ENCODE measurements at places on chromosomes 7 and 10.

- DNase-seq: no peak
These were observed 62.6 kb upstream of the TBX20 start for GRCh38 chr7:35316549-35316948.

DNA sequence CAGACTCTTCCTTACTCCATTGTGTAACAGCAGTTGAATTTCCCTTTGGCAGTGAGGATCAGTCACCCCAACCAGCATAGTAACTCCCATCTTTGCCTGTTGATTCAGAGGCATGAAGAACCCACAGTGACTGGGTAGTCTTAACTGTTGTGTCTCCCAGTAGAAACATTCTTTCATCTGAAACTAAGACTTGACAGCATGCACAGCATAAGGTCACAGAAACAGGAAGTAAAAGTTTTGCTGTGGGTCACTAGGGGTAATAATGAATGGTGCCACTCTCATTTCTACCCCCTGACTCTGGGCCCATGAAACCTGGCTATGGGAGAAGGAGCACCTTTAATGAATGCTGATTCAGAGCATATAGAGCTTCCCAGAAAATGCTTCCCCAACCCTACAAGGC lies 8.3 kb upstream of the FRMPD2 start:
- DNase-seq: no peak

DNA sequence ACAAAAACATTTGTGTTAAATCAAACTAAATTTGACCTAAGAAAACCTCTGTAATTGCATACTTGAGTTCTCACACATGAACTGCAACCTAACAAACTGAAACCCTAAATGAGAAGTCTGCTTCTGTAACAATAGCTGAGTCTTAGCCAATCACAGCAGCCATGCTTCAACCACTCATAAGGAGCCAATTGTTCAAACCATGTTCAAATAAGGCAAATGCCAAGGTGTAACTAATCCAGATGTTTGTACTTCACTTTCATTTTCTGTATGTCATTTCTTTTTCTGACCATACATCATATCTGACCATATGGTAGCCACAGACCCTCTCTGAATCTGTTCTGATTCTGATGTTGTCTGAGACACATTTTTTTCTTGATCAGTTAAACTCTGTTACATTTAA lies 47.5 kb upstream of the ANTXRL start:
- DNase-seq: no peak

DNA sequence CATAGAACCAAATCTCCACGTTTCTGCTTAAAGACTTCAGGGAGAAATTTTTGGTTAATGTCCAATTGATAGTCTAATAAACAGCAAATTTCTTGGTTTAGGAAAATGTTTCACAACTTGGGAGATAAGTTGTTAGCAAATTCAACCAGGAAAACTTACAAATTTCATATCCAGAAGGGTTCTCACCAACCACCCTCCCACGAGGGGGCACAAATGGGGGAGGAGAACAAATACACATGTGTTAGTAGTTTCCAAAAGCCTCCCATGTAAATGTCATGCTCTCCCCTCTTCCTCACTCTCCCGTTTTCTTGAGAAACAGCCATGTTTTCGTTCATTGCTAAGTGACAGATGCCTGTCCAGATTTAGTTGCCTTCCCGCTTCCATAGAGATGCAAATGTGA lies 10.5 kb downstream of the DOCK4 start:
- no peak for DNase-seq

DNA sequence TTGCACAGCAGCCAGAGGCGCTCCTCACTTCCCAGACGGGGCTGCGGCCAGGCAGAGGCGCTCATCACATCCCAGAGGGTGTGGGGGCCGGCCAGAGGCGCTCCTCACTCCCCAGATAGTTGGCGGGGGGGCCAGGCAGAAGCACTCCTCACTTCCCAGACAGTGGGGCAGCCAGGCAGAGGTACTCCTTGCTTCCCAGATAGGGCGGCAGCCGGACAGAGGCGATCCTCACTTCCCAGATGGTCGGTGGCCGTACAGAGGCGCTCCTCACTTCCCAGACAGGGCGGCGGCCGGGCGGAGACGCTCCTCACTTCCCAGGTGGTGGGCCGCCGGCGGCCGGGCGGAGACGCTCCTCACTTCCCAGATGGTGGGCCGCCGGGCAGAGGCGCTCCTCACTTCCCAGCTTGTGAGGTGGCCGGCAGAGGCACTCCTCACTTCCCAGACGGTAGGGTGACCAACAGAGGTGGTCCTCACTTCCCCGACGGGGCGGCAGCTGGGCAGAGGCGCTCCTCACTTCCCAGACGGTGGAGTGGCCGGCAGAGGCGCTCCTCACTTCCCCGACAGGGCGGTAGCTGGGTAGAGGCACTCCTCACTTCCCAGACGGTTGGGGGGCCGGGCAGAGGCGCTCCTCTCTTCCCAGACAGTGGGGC lies 26.5 kb downstream of the CCNY start:
- DNase-seq: no peak

DNA sequence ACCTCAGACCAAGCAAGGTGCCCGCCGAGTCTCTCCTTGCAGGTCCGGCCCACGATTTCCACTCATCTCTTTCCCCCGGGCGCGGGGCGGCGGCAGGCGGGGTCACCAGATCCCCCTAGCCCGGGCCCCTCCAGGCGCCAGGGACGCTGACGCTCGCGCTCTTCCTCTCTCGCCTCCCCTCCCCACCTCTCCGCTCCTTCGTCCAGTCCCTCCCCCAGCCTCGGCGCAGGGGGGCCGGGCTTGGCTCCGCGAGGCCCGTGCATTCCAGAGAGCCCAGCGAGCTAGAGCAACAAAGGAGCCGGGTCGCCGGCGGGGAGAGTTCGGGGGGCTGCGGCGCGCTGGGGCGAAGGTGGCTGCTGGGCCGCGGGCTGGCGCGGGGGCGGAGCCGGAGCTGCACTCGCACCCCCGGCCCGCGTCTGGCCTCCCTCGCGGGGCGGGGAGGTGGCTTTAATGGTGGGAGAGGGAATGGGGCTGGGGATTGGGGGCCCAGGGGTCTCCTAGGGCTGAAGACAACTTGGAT lies at the start of gene SMO:
Gene SMO (plus strand): TSS at position 262 of the 520 bp plus-strand sequence. CDS start 519 bp downstream, outside the sequence.
- no peak for DNase-seq

DNA sequence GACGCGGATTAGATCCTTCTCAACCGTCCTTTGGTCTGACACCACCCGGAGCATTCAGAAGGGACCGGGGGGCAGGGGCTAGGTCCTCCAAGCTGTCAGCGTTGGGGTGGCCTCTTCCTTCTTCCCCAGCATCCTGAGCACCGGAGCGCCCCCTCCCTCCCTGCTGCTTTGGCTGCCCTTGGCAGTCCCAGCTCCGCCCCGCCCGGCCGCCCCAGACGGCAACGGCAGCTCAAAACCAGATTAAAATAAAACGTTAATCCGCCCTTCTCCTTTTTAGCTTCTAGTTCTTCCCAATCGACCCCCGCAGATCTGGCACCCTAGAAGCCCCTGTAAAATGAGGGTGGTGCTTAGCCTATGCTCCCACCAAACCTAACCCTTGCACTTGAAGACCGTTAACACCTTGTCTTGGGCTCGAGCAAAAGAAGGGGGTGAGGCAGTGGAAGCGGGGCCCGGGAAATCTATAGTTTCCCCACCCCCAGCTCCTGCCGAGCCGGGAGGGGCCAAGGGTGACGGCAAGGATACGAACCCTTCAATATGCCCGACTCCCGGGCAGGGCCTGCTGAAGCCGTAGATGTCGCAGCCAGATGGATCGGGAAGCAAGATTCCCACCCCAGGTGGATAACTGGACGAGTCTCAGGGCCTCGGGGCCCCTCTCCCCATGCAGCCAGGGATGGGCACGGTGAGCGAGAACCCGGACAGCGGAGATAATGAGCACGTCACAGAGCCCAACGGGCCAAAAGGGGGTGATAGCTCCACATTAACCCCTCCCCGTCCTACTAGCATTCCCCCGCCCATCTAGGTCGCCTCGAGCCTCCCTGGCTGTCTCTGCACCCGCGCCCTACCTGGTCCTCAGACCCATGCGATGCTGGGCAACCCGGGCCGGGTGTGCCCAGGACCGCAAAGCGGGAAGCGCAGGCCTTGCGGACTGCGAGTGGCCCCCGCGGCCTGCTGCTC lies 169.7 kb downstream of the NRF1 start:
- no peak for DNase-seq

GRCh38 chr10:60677531-60678129 lies 100.6 kb upstream of the CDK1 start:
- DNase-seq: no peak

- DNase-seq: no peak
These were observed 8.0 kb downstream of the DPY19L1 start for GRCh38 chr7:35029311-35029710.

- DNase-seq: no peak
These were observed 421.1 kb upstream of the SORCS1 start for GRCh38 chr10:107585630-107586029.

GRCh38 chr10:70588859-70589570 lies 13.5 kb downstream of the PRF1 start:
- DNase-seq: peak; percentile 43

DNA sequence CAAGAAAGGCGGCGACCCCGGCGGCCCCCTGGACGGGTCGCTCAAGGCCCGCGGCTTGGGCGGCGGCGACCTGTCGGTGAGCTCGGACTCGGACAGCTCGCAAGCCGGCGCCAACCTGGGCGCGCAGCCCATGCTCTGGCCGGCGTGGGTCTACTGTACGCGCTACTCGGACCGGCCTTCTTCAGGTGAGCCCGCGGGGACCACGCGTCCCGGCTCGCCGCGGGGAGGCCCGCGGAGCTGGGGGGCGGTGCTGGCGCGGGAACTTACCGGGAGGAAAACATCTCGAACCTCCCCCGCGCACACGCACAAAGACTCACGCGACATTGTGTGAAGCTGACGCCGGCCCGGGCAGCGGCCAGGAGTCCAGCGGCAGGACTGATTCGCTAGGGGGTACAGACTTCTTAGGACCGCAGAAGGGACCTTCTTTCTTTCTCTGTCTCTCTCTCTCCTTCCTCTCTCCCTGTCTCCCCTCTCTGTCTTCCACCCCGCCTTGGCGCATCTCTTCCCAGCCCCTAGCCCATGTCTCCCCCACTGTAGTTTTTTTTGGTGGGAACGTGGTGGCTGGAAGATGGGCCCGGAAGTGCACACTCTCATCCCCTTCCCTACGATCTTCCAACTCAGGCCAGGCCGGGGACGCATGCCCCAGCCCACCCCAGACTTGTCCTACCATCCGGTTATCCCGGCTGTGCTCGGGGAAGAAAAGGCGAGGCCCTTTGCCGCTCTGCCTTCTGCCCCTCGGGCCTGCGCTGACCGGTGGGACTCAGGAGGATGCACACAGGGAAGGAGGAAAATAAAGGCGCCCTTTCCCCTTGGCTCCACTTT lies 1.2 kb downstream of the EN2 start:
- DNase-seq: no peak

GRCh38 chr10:92567952-92568600 lies 5.8 kb downstream of the IDE start:
- no peak for DNase-seq

DNA sequence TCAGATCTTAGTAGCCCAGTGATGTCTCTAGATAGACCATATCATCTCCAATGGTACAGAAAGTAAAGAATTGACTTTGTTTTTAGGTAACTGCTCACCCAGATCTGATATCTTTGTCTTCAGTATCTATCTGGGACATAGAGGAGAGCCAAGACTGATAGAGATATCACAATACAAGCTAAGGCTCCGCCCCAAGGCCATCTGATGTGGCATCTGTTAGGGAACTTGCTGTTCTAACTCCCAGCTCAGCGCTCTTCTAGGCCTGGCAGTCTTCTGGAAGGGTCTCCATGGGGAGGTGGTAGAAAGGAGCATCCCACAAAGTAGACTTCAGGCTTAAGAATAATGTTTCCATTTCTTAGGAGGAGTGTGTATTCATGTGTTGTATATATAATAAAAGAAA lies 88.4 kb upstream of the SAMD8 start:
- no peak for DNase-seq

DNA sequence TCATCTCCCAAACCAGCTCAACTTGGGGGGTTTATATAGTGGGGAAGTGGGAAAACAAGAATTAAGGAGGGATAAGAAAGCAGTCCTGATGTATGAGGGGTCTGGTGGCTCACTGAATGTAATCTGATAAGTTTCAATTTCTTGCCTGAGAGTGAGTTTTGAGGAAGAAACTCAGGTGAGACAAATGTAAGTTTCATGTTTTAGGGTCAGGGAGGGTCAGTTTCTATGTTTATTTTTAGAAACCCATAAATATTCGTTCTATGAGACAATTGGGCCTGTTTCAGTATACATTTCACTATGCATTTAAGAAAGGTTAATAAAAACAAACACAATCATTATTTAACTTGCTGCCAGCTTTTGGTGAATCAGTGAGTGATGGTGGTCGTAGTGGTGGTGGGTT lies 128.0 kb upstream of the MBL2 start:
- DNase-seq: no peak

GRCh38 chr7:113504142-113504541 lies 385.8 kb upstream of the SMIM30 start:
- DNase-seq: no peak

DNA sequence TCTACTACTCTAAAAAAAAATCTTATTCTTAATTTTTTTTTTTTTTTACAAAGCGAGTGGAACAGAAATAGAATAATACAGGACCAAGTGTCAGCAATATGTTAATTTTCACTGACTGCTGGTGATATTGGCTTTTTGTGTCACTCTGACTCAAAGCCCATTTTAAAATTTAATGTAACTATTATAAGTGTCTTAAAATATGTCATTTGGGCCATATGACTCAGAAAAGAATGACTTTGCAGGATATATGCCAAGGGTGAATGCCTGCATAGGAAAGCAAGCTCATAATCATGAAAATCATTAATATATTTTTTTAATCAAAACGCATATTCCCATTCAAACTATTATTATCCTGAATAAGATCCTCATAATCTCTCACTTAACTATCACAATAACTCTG lies 149.2 kb downstream of the GNAT3 start:
- DNase-seq: no peak

- no peak for DNase-seq
These were observed 23.3 kb downstream of the HSPB1 start for GRCh38 chr7:76325811-76326210.

DNA sequence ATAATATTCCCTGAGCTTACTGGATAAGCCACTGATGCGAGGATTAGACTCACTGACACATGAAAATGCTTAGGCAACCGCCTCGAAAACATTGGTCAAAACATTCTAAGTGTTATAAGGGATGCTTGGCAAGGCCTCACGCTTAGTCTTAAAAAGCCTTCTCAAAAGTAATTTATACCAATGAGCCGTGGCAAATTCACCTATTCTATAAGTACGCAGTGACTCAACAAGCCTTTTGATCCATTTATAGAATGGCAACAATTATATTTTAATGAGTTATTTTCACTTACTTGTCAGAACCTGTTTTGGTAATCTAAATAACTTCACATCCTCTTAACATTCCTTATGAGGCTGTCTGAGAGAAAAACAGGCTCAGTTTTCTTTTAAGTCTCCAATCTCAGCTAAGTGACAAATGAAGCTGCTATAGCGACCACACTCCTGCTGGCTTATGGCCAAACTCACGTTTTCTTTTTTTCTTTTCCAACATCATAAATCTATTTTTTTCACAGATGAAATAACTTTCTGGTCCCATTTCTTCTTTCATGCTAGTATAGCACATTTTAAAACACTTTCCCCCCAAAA lies 121.2 kb upstream of the AFAP1L2 start:
- DNase-seq: no peak

GRCh38 chr7:142796501-142797390 lies 26.0 kb downstream of the PRSS2 start:
- no peak for DNase-seq

Measured in mesenteric fat pad (tissue), 1 donor.